Posterior cingulate gyrus (tissue), 11 donors: ENCODE measurements at places on chromosomes 11 and 22.

DNA sequence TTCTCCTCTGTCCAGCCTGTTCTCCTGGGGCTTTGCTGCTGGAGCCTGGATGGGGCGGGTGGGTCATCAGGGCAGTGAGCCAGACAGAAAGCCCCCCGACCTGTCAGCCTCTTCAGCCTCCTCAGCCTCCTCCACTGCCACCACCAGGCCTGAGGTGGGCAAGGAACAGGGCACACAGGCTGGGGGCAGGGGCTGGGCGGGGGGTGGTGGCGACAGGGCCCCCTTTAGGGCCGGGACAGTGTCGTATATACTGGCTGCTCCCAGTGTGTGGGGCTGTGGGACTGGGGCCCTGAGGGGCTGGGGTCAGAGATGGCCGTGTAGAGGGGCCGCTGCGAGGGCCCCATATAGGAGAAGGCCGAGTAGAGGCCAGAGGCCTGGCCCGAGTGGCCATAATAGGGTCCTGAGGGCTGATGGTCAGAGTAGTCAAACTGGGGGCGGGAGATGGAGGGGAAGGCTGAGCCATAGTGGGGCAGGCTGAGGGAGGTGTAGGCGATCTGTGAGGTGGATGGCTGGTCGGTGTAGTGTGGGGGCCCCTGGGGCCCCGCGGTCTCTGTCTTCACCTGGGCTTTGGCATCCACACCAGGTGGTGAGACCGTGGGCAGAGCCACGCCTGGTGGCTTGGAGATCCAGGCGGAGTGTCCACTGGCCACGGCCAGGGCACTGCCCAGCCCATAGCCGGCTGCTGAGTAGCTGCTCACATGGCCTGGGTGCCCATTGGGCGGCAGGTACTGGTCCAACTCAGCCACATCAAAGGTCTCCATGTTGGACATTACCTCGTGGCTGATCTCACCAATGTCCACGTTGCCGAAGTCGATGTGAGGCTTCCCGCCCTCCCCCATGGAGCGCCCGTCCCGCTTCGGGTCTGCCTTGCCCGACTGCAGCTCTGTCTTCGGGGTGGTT, 10.8 kb downstream of the SOX10 start:
- DNase-seq = no peak

DNA sequence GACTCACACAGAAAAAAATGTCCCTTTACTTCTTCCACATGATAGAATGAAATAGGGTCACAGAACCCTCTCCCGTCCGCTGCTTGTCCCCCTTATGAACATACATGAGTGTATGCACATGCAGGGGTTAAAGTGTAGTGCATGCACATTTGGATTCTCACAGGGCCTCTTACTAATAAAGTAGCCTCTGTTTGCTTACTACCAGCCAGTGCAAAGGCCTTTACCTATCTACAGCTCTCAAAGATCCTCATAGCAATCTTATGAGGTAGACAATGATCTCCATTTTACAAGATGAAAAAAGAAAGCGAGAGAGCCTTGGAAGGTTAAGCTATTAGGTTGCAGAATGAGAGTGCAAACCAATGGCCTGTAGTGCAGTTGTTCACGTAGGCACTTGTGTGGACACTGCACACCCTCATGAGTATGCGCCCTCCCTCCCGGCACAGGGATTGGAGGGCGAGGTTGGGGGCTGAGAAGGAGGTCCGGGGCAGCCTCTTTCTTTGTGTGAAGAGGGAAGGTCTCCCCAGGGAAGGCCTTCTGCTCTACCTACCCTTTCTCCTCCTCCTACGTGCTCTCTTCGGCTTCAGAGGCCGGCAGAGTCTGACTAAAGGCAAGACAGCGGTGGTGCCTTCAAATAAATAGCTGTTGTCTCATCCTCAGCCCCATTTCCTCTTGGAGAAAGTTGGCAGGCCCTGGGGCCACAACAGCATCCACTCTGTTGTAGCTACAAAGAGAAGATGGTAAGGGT, 91.3 kb downstream of the CEP164 start:
- DNase-seq = no peak

- no peak for DNase-seq
Observed at GRCh38 chr22:45071618-45072017, 61.8 kb upstream of the PHF21B start.

- no peak for DNase-seq
Observed at GRCh38 chr11:11313902-11314692, 39.0 kb downstream of the CSNK2A3 start.

GRCh38 chr22:27070594-27070993, 413.2 kb downstream of the MIAT start:
- DNase-seq = no peak

DNA sequence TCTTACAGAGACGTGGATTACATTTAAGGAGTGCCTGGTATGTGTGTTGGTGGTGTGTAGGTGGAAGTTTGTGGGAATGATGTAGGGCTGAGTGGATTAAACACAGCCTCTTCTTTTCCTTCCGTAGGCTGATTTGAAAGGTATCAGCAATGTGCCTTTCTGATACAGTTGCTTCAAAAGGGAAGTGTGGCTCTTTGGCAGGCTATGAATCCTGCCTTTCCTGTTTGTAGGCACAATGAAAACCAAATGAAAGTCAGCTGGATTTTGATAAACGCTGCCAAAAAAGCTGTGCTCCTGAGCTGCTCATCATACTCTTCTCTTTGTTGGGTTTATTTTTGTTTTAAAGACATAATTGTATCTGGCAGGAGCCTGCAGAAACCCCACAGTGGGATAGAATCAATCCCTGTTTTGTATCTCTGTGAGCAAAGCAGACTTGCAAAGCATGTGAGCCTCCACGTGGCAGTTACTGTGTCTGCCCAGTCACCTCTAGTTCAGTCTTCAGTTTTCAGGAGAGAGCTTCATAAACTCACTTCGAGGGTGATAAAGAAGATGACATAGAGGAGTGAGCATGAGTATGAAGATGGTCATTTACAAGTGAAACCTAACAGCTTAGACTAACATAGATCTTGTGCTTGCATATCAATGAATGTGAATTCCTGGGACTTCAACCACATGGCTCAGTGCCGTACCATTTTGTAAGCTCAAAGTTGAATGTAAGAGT, 655.7 kb upstream of the KIRREL3 start:
- DNase-seq = no peak

DNA sequence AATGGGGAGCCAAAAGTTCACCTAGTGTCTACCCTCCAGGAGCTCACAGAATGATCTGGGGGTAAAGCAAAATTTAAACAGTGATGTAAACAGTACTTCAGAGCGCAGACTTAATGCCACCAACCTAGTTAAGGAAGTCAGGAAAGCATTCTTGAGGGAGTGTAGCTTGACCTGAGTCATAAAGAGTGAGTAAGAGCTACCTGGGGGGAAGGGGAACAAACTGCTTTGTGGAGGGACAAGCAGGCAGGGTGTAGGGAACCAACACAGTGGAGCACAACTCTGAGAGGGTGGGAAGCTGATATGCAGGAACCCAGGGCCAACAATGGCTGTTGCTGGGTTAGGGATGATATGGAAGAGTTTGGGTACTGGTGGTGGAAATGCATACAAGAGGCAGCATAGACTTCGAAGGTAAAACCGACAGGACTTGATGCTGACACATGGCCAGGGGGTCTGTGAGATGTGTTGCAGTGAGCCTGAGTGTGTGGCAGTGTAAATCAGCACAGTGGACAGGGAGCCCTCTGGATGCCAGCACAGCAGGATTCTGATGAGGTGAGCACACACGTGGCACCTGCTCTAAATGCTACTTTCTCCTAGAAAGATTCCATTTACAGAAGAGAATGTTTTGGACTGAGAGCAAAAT, 58.3 kb upstream of the CYP2D6 start:
- no peak for DNase-seq

DNA sequence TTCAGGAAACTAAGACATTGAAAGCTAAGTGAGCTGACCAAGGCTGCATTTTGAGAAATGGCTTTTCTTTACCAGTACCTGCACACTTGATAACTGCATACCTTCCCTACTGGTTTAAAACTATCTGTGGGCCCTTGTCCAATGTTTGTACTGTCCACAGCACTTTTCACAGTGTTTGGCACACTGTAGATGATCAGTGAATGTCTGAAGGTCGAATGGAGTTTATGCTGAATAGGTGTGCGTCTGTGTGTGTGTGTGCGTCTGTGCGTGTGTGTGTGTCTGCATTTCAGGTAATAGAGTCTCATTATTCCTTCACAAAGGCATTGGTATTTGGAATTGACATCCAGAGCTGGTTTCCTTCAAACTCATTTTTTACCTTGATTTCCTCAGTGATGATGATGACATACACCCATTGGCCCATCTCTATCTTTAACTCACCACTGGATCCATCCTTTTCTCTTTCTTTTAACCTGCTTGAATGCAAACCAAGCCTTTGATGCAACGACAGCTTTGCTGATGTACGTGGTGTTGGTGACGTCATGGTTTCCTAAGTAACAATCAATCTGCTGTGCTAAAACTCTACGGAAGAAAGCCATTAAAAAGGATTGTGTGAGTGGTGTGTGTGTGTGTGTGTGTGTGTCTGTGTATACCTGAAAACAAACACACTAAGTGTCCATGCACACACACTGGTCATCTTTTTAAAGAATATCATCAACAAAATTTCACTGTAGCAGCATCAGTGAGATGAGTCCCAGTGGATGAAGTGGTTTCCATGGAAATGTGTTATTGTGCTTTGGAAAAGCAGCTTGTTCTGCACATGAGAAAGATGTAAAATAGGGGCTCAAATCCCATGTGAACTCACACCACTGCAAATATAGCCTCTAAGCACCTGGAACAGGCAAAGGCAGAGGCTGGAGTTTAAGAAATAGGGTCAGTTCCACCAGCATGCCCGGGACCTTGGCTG, 490.2 kb upstream of the B3GAT1 start:
- no peak for DNase-seq

- peak; percentile 83 for DNase-seq
Observed at GRCh38 chr11:2778630-2779498, 79.1 kb upstream of the KCNQ1OT1 start.

DNA sequence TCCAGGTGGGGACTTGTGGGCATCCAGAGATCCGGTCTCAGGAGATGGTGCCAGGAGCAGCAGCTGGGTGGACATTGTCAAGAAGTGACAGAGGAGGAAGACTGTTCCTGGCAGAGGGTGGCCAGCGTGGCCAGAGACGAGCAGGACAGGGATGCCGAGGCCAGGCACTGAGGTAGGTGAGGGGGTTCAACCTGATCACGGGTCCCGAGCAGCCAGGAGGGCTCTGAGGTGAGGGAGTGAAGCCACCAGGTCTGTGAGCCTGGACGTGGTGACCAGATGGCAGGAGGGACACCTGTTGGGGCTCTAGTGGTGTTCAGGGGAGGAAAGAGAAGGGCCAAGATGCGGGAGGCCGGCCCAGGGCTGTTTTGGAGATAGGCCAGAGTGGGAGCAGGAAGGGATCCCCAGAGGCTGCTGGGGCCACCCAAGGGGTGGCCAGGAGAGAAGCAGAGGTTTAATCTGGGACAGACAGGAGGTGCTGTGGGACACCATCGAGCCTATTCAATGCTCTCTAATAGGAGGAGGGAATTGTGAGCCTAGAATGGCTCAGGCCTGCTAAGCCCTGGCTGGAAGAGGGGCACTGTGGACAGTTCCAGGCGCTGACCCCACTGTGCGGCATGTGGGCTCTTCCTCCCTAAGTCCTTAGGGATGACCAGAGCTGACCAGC, 6.3 kb downstream of the PPM1F start:
- no peak for DNase-seq

GRCh38 chr22:29799217-29799680, 32.1 kb downstream of the UQCR10 start:
- DNase-seq = peak; percentile 44

- DNase-seq = no peak
Observed at GRCh38 chr11:88292171-88292843, 45.2 kb downstream of the CTSC start.

GRCh38 chr11:94762208-94762607, 5.9 kb upstream of the AMOTL1 start:
- no peak for DNase-seq

DNA sequence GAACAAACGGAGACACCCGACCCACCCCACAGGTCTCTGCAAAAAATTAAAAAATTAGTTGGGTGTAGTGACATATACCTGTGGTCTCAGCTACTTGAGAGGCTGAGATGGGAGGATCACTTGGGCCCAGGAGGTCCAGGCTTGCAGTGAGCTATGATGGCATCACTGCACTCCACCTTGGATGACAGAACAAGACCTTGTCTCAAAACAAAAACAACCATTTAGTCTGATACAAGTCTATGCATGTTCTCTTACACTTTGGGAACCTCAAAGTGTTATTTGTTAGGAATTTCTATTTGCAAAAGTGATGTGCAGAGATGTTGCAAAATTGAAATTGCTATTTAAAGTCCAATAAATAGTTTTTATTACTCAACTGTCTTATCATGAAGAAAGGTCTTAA, 14.3 kb downstream of the ATG13 start:
- DNase-seq = no peak

DNA sequence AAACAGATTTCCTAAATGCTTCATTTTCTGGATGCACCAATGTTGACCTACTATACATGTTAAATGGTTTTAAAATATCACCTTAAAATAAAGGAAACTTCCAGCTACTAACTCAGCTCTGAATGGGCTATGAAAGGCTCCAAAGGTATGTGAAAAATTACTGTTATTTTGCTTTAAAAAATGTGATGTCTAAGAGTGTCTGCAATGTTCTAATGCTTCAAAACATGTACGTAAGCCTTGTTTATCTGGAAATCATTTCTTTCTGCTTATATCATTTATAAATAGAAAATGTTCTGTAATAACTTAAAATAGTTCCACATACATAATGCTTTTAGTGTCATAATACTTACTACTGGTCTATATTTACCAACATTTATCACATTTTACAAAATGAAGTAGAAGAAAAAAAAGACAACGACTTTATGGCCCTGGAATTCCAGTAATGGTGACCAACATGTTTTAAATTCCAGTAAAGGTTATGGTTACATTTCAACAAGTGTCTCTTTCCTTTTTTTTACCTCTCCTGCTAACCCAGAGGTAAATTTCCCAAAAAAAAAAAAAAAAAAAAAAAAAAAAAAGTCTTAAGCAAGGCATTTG, 2.5 kb downstream of the BDNF start:
- DNase-seq = no peak

- no peak for DNase-seq
Observed at GRCh38 chr11:23755076-23755475, 741.8 kb upstream of the LUZP2 start.

GRCh38 chr22:42280836-42281235, 10.4 kb upstream of the TCF20 start:
- DNase-seq = no peak

DNA sequence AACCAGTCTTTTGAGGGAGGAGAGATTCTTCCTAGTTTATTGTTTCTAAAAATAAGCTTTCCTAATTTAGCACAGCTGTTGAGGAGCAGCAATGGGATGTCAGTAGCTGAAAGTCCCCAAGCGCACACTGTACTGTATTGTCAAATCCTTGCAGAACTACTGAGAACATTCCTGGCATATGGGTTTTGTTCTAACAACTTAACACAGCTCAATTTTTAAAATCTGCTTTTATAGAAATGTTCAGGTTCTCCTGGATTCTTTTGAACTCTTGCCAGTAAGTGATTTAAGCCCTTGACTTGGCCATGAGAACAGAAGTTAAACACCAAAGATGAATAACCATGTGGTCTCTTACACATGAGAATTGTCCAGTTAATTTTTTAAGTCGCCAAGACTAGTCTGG, 218.6 kb downstream of the FAT3 start:
- no peak for DNase-seq

GRCh38 chr11:133946541-133947318, 10.0 kb downstream of the IGSF9B start:
- no peak for DNase-seq
